ENCODE measurements at places on chromosomes 6 and 20.
A peak's percentile ranks its signal among the peaks of the same experiment; 100 is the strongest.

- peak; percentile 77 for DNase-seq
These were observed 52.3 kb upstream of the IFNGR1 start for GRCh38 chr6:137271245-137272183.

DNA sequence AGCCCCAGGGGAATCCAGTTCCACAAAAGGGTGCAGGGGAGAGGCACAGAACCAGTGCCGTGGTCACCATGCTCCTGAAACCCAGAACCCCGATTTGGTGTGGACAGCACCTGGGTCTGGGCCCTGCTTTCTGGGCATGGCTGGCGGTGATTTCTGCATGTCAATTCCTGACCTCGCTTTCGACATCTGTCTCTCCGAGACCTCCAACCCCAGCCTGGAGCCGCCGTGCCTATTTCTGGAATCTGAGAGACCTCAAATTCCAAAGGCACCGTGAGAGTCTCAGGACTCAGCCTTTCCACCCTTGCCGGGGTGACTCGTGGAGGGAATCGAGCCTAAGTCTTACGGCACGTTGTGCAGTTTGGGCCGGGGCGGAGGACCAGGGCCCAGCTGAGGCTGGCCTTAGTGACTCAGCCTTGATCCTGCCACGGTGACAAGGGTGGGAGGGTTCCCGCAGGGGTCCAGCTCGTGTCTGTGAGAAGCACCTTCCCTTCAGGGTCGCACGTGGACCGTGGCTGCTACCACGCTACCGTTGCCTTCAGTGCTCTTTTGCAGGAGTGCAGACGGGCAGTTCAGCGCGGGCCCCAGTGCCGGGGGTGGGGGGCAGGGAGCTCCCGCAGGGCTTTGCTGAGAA is 133.7 kb downstream of the PXDC1 start:
- DNase-seq = no peak

DNA sequence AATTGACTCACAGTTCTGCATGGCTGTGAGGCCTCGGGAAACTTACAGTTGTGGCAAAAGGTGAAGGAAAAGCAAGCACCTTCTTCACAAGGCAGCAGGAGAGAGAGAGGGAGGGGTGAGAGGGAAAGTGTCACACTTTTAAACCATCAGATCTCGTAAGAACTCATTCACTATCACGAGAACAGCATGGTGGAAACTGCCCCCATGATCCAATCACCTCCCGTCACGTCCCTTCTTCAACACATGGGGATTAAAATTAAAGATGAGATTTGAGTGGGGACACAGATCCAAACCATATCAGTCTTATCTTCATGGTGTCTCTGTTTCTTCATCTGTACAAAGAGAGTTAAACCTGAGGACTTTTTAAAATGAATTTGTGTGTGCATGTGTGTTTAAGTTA is 13.7 kb upstream of the BTN1A1 start:
- no peak for DNase-seq

DNA sequence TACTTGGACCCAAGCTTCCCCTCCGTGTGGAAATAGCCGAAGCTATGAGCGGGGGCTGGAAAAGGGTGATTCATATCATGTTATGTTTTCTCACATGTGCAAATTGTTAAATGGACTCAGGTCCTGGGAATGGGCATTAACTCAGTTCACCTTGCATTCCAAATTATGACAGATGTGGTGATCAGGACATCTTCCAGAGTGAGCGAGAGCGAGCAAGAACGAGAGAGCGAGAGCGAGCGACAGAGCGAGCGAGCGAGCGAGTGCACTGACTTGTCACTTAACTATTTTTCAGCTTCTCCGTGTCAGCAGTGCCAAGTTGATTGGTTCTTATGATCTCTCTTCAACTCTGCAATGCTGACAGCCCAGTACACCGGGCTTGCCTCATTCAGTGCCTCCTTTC is 437.4 kb upstream of the NRSN1 start:
- no peak for DNase-seq

GRCh38 chr6:125421836-125422235 is 120.1 kb upstream of the HDDC2 start:
- DNase-seq = peak; percentile 60
